ENCODE measurements at places on chromosomes 16 and 17.

DNA sequence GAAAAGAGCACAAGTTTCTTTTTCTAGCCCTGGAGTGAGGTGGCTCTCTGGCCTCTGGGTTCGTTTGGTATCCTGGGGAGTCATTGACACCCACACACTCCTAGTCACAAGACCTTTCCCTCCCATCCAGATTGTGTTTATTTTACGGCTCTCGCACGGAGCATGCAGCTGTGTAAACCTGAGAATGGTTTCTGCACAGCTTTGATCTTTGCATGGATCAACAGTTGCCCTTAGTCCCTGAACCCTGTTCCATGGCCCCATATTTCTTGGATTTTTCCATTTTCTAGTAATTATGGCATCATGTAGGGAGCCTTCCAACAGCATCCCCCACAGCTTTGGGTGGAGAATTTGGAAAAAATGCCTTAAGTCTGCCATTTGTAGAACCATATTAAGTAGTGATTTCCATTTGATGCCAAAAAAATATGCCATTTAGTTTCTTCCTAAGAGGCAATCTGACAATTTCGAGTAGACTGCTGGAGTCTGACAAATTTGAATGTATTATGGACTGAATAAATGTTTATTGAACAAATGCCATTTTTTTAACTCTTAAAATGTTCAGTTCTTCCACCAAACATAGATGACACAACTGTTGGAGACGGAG, 197.7 kb downstream of the WWOX start:
- DNase-seq = no peak

- peak; percentile 65 for DNase-seq
Observed at GRCh38 chr16:24540602-24541210, 1.3 kb downstream of the RBBP6 start.

DNA sequence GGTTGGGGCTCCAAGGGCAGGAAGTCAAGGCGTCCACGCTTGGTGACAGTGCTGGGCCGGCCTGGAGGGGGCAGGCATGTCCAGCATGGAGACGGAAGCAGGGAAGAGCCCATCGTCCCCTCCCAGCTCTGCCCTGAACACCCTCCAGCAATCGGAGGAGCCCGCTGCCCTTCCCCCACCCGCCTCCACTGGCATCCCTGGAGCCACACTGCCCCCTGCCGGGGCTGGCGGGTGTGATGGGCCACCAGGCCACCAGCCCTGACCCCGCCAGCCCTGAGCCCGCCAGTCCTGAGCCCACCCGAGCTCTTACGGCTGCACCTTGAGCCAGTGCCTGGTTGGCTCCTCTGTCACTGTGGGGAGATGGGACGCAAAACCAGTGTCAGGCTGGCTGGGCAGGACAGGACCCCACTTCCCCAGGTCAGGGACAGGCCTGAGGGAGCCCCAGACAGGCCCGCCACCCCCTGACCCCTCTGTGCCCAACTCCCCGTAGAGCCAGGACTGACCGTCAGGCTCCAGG, 4.1 kb upstream of the CDH15 start:
- peak; percentile 97 for DNase-seq

- peak; percentile 95 for DNase-seq
Observed at GRCh38 chr17:19744922-19745757, 3.0 kb downstream of the ALDH3A1 start.

DNA sequence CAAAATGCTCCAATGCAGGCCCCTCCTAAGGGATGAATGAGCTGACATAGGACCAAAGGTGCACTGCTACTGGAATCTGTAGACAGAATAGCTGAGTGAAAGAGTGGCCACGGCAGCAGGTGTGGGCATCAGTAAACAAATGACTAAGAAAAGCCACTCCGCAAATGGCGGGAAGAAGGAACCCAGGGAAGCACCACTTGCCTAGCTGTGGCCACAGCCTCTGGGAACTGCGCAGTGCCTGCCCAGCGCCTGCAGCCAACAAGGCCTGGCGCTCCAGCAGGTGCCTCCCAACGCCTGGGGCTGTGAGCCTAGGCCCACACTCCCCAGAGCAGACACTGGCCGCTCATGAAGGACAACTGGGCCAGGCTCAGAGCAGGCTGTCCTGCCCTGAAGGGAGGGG, 11.8 kb downstream of the PEMT start:
- no peak for DNase-seq

- DNase-seq = peak; percentile 83
Observed at GRCh38 chr16:610513-611381, 20.0 kb upstream of the WFIKKN1 start.

GRCh38 chr17:61662186-61662585, 71.2 kb upstream of the NACA2 start:
- no peak for DNase-seq

DNA sequence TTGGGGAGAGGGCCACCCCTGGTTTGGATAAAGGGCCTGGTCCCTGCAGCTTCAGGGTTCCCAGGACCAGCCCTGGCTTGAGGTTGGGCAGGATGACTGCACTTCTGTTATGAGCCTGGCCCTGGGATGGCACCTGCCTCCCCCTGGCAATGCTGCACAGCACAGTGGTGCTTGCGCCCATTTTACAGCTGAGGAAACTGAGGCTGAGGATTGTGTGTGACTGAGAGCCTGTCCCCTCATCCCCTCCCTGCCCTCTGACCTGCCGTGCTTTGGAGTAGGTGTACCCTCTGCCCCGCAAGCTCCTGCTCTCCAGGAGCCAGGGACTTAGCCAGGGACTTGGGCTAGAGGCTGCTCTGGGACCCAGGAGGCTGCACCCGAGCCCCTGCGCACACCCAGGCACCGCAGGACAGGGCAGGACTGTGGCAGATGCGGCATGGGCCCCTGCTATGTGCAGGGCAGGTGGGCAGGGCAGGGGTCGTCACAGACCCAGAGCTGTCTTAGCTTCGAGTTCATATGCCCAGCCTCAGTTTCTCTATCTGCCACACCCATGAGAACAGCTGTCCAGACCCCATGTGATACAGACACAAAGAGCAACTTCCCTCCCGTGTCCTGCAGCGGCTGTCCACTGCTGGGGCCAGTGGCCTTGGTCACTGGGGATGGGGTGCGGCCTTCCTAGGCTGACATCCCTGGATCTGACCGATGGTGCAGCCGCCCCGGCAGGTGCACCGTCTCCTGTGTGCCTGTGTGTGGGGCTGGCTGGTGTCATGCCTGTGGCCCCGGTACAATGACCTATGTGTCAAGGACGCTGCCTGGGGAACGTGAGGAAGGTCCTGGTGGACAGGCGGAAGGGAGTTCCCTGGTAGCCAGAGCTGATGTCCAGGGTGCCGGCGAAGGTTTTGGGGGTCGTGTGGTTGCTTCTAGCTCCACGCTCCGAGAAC, 36.6 kb downstream of the BAHCC1 start:
- DNase-seq = no peak

DNA sequence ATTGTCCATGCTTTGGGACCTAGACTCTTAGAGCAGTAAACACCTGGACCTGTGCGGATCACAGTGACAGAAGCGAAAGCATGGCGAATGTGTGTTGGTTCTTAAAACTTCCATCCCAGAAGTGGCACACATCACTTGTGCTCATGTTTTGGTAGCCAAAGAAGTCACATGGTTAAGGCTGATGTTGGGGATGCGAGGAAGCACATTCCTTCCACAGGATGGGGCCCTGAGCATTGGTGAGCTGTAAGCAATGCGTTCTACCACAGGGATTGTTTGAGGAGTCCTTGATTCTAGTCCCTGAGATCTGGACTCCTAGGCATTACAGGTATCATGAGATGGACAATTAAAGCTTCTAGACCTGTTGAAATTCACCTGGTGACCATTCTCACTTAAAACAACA, 375.9 kb downstream of the UTP18 start:
- DNase-seq = no peak

DNA sequence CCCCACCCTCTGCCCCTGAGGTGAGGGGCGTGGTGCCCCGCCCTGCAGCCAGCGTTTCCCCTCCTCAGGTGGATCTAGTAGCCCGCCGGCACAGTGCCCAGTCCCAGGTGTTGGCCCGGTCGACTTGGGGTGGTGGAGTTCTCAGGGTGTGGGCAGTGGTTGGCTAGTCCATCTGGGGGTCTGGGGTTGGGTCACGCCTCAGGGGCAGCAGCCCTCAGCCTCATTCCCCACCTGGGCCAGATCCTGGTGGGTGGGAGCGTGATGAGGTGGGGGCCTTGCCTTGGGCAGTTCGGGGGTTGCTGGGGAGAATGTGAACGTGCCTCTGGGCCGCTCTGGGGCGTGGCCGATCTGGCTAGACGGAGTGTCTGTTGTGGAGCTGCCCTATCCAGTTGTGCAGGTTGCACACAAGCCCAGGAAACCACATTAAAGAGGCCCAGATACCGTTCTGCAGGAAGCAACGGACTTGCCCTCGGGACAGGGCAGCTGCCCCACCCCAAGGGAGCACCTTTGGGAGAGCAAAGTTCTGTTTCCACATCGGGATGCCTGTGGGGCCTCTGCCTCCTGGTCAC, 32.0 kb downstream of the GSE1 start:
- DNase-seq = no peak

DNA sequence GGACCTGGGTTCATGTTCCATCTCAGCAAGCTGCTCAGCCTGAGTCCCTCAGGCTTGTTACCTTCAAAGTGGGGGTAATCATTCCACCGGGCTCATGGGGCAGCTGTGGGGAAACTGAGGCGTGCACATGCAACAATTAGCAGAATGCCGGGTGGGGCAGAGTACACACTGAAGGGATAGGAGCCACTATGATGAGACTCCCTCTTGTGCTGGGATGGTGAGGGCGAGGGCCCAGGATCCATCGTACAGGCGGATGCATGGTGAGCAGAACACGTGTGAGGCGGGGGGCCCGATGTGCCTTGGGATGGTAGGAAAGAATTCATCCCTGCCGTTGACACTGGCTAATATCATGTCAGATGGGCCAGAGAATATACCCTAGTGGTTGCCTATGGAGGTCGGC, 25.5 kb upstream of the MAP3K14 start:
- DNase-seq = no peak

GRCh38 chr16:72811876-72812275, 236.1 kb downstream of the ZFHX3 start:
- no peak for DNase-seq

GRCh38 chr17:55567240-55568214, 56.3 kb upstream of the SMIM36 start:
- DNase-seq = no peak

All from activated CD8-positive, alpha-beta memory T cell treated with anti-CD3 and anti-CD28 coated beads for 24 hours (primary cell).